ENCODE measurements at places on chromosomes 3 and 15.

GRCh38 chr3:42129014-42129953, 38.1 kb downstream of the TRAK1 start:
- no peak for DNase-seq

GRCh38 chr15:64740311-64741170, 34.8 kb downstream of the RBPMS2 start:
- no peak for DNase-seq

- no peak for DNase-seq
Measured at GRCh38 chr15:93803421-93804152, 427.8 kb upstream of the MCTP2 start.

- no peak for DNase-seq
Measured at GRCh38 chr15:70362886-70363285, 265.2 kb upstream of the TLE3 start.

All from activated CD4-positive, alpha-beta T cell treated with anti-CD3 and anti-CD28 coated beads for 24 hours (primary cell).